ENCODE measurements at places on chromosomes 4 and X. TPM values are rescaled to one million over a fixed set of nuclear protein-coding genes. Genes with fewer than 3 reads are reported as not detected.
A peak's percentile ranks its signal among the peaks of the same experiment; 100 is the strongest.

DNA sequence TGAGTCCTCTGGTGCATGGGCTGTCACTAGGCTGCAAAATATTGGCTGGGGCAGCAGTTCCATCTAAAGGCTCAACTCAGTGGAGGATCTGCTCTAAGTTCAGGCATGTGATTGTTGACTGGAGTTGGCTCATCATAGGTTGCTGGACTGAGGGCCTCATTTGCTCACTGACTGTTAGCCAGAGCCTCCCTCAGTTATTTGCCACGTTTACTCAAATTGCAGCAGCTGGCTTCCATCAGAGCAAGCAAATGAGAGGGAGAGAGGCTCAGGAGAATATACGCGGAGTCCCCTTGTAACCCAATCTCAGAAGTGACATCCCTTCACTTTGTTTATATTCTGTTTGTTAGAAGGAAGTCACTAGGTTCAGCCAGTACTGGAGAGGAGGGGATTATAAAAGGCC is 54.1 kb downstream of the BMP3 start:
- DNase-seq: peak; percentile 46

NUDT11 gene
- 11.8 TPM for total RNA-seq

- DNase-seq: no peak
Measured at GRCh38 chr4:156347412-156348075, 393.9 kb upstream of the CTSO start.

TMEM164 gene
- 11.8 TPM for total RNA-seq

DNA sequence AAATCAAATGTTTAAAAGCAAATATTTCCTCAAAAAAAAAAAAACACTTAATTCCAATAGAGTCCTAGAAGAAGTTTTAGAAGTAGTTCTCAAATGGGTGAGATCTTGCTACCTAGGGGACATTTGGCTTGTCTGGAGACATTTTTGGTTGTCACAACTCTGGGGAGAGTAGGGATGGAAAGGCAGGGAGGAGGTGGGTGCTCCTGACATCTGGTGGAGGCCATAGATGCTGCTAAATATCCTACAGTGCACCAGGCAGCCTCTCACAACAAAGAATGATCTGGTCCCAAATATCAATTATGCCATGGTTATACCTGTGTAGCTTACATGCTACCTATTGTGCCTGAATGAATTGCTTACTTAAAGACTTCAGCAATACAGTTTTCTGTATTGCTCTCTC is 46.8 kb downstream of the CPE start:
- DNase-seq: no peak

GABRE gene
- 29.4 TPM for total RNA-seq

GRCh38 chrX:9390121-9390520 is 74.7 kb upstream of the TBL1X start:
- DNase-seq: no peak

CCNA2 gene
- total RNA-seq: 63.9 TPM

EDA gene
- 1.4 TPM for total RNA-seq

DNA sequence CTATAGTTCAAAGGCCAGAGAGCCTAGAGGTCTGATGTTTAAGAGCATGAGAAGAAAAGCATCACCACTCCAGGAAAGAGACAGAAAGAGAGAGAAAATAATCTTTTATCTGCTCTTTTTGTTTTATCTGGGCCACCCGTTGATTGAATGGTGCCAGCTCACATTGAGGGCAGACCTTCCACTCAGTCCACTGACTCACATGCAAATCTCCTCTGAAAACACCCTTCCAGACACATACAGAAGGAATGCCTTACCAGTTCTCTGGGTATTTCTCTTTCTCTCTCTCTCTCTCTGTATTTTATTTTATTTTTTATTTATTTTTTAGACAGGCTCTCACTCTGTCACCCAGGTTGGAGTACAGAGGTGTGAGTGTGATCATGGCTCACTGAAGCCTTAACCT is 252.5 kb downstream of the DTHD1 start:
- DNase-seq: no peak

IL15 gene
- 2.3 TPM for total RNA-seq
